ENCODE measurements at places on chromosomes 4 and X.

- no peak for DNase-seq
Observed at GRCh38 chrX:13471269-13471668, 98.1 kb upstream of the EGFL6 start.

DNA sequence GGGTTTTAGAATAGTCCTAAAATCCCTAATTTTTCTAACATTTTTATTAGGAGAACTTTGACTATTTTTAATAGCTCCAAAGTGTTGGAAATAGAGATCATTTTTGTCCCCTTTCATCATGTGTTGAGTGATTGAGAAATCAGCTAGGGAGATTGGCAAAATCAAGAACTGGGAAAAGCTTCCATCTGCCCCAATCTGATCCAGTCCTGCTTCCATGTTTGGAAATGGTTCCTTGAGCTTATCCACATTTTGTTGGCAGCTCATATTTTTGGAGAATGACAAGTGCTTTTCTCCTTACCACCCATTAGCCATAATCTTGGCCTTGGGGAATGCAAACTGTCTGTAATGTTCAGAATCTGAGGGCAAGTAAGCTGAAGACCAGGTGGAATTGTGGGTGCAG is 73.9 kb downstream of the SYNPO2 start:
- DNase-seq: no peak

DNA sequence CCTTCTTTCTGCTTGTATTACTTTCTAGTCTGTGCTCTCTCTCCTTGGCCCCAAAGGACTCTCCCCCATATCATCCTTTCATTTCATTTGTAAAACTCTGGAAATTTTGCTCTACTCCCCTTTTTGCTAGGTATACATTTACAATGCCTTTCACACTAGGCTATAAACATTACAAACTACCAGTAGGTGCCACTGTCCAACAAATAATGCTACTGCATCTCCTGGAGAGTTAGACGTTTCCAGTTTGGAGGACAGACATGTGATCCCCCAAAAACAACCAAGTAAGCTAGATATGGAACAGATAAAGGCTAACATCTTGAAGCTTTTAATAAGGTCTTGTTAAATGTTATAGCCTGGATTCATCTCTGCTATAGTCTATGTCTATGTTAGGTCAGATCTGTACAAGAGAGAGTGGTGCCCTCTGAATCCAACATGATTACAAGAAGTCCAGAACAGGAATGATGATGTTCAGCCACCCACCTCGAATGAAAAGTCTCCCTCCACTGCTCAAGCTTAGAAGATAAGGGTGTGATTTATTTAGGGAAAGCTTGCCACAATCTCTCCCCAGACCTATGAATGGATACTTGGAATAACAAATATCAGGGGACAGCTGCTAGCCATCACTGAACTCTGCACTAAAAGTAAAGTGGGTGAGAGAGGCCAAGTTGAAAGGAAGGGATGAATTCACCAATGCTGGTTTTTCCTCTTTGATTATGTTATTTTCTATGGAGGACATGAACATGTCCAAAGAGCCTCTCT is 14.3 kb downstream of the CBR4 start:
- no peak for DNase-seq

DNA sequence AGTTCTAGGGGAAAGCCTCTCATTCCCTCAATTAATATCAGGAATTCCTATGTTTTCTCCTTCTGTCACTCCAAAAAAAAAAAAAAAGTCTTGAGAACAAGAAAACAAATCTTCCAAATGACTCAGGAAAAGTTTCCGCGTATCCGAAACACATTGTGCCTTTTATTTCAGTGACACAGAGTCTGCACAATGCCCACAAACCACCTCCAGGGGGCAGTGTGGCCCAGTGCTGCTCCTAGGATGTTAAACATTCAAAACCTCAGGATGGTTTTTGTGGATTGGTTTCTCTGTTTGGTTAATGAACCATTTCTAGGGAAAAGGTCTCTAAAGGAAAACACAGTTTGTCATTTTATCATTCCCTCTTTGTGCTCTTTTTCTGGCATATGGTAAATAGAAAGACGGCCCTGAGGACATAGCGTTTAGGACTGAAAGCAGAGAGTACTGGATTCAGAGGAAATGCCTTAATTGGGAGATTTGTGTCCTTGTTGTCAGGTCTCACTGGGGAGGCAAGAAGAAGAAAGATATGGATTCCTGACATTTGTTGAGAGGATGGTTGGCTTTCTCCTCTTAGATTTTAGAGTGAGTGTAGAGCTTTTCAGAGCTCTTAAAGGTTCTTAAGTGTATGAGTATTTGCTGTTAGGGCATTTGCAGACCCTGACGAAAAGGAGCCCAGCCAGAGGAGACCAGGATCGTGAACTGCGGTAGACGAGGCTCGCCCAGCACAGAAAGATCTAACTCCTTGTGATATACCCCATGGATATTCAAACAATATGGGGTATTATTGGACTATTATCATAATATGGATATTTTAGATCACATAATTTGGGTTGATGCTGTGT is 65.7 kb upstream of the MAP9 start:
- peak; percentile 37 for DNase-seq

DNA sequence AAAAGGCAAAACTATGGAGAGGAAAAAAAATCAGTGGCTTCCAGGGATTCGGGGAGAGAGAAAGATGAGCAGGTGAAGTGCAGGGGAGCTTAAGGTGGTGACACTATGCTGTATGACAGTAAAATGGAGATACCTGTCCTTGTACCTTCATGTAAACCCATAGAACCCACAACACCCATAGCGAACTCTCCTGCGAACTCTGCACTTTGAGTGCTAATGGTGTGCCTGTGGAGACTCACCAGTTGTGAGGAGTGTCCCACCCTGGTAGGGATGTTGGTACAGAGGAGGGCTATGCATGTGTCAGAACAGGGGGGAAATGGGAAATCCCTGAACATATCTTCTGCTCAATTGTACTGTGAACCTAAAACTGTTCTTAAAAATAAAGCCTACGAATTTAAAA is 42.8 kb downstream of the HMX1 start:
- peak; percentile 1 for DNase-seq

- DNase-seq: no peak
Observed at GRCh38 chrX:132561483-132561882, 72.6 kb upstream of the MBNL3 start.
